ENCODE measurements at places on chromosomes 5 and 9.

DNA sequence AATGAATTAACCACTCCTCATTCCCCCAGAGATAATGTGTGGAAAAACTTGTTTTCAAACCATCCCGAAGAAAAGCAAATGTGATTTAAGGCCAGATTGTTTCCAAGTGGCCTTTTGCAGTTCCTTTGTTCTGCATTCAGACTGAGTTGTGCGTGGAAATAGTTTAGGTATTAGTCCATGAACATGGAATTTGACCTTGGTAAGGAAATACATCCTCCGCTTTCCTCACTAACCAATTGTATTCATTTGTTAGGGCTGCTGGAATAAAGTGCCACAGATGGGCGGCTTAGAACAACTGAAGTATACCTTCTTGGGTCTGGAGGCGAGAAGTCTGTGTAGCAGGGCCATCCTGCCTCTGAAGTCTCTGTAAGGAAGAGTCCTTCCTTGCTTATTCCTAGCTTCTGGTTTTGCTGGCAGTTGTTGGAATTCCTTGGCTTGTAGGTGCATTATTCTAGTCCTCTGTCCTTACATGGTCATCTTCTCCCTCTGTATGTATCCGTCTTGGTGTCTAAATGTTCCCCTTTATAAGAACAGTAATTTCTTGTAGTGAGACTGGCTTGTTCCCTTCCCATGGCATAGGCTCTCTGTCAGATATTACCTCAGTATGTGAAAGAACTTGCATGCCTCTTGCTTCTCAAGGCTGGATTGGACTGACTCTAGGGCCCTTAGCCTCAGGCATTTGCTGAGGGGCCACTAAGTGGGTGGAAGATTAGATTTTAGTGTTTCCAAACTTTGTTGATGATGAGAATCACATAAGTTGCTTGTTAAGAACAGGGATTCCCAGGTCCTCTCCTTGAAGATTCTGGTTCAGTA lies 53.9 kb downstream of the RAI14 start:
- DNase-seq: no peak

GRCh38 chr5:66285343-66285922 lies 141.3 kb downstream of the SREK1 start:
- DNase-seq: no peak

GRCh38 chr5:134510970-134511795 lies 14.3 kb upstream of the JADE2 start:
- peak; percentile 61 for DNase-seq

- DNase-seq: no peak
Measured at GRCh38 chr5:53010814-53011213, 21.7 kb downstream of the ITGA2 start.

- DNase-seq: no peak
Measured at GRCh38 chr9:80954521-80954920, 734.8 kb downstream of the TLE1 start.

DNA sequence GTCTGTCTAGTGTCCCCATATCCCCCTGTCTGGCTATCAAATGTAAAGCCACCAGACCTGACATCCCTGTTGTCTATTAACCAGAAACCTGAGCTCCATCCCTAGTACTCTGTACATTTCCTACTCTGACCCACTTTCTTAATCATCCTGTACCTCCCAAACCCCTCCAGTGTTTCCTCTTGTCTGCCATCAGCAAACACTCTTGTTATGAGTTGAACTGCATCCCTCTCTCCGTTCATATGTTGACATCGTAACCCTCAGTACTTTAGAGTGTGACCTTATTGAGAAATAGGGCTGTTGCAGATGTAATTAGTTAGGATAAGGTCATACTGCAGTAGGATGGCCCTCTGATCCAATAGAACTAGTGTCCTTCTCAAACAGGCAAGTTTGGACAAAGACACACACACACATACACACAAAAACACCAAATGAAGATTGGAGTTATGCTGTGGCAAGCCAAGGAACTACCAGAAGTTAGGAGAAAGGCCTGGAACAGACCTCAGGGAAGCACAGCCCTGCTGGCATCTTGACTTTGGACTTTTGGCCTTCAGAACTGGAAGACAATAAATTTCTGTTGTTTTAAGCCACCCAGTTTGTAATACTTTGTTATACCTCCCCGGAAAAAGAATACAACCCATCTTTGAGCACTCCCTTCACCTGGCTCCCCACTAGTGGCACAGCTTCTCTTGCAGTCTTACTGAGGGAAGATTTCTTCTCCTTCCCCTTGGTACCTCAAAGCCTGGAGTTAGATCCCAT lies 180.0 kb upstream of the PTGER4 start:
- DNase-seq: no peak

- no peak for DNase-seq
Measured at GRCh38 chr5:158320934-158321333, 462.0 kb upstream of the CLINT1 start.

GRCh38 chr5:136374003-136374402 lies 8.7 kb upstream of the TRPC7 start:
- peak; percentile 46 for DNase-seq

GRCh38 chr9:26597542-26598149 lies 295.0 kb downstream of the CAAP1 start:
- DNase-seq: no peak
